ENCODE measurements at places on chromosomes 2 and 18.
A peak's percentile ranks its signal among the peaks of the same experiment; 100 is the strongest.

DNA sequence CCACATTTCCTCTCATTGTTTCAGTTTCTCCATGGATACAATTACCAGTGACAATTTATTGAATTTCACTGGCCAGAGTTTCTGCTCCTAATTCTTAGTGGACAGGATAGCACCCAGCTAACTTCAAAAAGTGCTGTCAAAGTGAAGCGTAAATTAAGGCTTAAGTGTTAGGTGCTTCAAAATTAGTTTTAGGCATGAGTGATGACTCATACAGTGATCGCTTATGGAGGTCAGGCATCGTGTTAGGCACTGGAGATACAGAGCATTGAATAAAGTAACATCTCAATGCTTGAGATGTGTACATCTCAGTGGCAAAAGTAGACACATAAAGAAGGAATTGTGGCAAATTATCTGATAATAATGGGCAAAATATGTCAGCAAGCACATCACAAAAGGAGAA lies 40.8 kb downstream of the NOSTRIN start:
- ATAC-seq: no peak

DNA sequence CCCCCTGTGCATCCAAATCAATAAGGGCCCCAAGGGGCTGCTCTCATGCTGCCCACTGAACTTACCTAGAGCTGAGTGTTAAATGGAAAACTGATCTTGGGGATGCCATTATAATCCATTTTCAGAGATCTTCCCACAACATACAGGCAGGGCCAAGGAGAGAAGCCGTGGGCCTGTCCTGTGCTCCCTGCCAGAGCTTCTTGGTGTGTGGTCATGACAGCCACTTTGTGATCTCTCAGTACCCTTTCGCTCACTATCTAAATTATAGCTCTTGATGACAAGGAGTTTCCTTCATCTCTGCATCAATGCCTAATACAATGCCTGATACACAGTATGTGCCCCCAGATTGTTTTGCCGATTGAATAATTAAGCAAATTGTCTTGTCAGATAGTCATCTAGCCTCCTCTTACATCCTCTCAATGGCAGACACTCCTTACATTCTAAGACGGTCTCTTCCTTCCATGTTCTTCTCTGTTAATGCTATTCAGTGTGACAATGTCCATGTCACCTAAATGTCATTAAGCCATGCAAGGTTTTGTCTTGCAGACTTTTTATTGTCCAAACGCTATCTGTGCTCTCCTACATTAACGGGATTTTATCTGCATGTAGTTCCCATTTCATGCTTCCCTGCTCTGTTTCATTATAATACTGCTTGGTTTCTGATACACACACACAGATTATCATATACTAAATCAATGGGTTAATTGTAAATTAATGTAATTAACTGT lies 5.9 kb downstream of the CSRNP3 start:
- ATAC-seq: no peak

GRCh38 chr2:239932881-239933735 lies 92.0 kb downstream of the NDUFA10 start:
- no peak for ATAC-seq

DNA sequence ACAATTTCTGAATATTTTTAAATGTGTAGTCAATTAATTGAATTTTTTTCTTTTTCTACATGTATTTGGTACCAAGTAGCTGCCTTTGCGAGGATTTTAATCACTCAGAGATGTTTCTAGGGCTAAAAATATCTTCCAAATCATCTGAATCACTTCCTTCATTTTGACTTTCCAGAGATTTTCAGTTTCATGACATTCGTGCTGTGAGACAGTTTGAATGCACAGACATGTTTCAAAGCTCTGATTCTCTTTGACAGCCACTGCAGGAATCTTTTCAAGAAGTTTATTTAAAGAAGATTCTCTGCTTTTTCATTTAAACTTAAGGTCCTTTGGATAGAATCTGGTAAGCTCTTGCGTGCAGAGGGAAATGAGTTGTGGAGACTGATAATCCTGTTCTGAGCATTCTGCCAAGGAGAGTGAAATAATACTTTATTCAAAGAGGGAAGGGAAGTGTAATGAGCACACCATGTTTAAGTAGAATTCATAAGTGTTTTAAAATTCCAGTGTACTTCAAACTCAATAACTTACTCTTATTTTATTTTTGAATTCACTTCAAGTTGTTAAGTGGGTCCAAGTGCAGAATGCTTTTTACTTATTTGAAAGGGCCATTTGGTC lies 9.7 kb downstream of the CYBRD1 start:
- no peak for ATAC-seq

DNA sequence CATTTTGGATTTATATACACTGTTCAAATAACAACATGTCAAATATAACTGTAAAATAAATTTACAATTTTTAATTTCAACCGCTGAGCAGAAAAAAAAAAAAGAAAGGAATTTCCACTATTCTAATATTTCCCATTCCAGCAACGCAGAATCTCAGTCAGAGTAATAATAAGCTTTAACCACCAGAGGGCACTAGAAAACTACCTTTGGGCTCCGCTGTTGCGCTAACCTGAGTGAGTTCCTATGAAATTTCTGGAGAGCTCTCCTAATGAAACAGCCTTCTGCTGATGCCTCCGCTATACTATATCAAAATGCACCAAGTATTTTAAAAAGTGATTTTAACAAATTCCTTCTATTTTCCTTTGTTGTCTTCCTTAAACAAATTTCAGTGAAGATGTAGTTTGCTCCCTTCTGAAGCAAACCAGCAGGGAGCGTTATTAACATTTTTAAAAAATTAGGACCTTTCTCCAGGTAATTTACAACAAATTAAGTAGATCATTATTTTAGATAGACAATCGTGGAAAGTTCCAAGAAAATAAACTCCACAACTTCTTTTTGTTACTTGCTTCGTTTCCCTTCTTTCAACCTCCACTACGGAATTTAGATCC lies 23.0 kb downstream of the ERMN start:
- ATAC-seq: peak; percentile 70

DNA sequence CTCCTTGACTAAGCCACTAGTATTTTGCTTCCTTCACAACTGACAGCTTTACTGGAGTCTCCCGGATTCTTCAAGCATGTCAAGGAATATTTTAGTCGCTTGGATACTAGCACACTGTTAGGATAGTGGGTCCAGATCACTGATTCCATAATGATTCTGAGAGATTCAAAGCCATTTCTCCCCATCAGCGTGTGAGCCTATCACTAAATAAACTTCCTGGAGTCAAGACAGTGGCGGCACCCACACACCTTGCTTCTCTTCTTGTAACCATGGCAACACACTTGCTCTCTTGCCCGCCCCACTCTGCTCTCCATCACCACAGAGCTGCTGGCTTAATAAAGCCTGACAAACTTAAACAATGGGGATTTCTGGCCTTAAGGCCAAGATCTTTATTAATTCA lies 245.1 kb downstream of the LRRTM1 start:
- no peak for ATAC-seq

GRCh38 chr2:213288913-213289700 lies 4.8 kb downstream of the SPAG16 start:
- no peak for ATAC-seq

DNA sequence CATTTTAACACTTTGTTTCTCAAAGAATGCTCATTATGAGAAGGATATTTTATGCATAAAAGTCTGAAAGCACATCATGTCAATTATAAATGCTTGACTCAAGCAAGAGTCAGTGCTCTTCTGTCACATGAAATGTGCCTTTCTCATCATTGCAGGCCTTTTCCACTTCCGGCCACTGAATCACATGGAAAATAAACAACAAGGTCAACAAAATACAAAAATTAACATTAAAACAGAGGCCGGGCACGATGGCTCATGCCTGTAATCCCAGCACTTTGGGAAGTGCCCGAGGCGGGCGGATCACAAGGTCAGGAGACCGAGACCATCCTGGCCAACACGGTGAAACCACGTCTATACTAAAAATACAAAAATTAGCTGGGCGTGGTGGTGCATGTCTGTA lies 480.6 kb downstream of the SPAG16 start:
- no peak for ATAC-seq

DNA sequence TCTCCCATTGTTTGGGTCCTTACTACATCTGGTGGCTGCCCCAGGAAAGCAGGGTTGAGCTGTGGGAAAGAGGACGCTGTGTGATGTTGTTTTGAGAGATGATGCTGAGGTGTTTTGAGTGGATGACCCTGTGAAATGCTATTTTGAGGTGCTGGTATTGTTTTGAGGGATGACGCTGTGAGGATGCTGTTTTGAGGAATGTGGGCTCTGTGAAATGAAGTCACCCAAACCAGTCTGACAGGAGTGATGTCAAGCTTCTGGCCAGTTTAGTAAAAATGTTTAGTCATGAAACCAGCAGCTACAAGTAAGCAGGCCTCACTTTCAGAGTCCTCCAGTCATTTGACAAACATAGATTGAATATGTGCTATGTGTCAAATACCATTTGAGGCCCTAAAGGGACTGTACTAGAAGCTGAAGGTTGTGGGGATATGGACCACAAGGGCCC lies 16.1 kb upstream of the PUM2 start:
- peak; percentile 63 for ATAC-seq

DNA sequence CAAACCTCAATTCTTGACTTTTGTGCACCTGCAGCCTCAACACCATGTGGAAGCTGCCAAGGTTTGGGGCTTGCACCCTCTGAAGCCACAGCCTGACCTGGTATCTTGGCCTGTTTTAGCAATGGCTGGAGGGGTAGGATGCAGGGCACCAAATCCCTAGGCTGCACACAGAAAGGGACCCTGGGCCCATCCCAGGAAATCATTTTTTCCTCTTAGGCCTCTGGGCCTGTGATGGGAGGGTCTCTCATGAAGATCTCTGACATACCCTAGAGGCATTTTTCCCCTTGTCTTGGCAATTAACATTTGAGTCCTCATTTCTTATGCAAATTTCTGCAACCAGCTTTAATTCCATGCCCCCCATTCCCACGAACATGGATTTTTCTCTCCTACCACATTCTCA lies 10.2 kb downstream of the IL18R1 start:
- no peak for ATAC-seq

DNA sequence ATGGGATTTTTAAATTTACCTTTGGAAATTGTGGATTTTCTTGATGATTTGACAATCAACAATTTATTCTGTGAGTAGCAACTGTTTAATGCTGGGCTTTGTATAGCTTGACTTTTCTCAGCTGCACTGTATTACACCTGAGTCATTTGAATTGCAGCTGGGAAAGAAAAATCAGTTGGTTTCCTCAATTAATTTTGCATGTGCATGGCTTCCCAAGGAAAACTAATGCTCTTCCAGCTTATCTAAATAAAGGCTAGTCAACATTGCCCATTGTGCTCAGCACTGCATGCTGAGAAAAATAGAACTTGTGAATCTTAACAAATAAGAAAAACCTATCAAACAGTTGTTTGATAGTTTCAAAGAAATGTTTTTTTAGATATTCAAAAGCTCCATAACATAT lies 268.3 kb upstream of the CDH20 start:
- ATAC-seq: no peak

- peak; percentile 75 for ATAC-seq
Measured at GRCh38 chr2:230000118-230000841, 68.4 kb downstream of the SLC16A14 start.

All from activated CD4-positive, CD25-positive, alpha-beta regulatory T cell treated with anti-CD3 and anti-CD28 coated beads, Interleukin-2, amount 50 U/mL, for 24 hours (primary cell).